CD4-positive, alpha-beta T cell treated with Interleukin-6 for 4 hours (primary cell): ENCODE measurements at places on chromosomes 7 and 10.

DNA sequence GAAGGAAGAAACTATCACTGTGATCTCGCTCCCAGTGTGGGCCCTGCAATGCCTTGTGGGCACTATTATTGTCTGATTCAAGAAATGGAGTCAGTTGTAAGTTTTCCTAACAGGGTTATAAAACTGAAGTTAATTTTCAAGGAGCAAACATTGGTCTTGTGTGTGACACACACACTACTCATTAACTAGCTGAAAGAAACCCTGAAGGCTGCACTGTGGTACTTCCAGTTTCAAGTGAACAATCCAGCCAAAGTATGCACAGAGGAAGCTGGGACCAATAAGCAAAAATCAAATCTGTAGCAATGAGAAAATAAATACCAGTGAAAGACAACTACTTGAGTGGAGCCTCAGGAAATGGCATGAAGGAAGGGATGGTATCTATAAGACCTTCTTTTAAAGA lies 506.6 kb upstream of the POT1 start:
- DNase-seq = no peak

DNA sequence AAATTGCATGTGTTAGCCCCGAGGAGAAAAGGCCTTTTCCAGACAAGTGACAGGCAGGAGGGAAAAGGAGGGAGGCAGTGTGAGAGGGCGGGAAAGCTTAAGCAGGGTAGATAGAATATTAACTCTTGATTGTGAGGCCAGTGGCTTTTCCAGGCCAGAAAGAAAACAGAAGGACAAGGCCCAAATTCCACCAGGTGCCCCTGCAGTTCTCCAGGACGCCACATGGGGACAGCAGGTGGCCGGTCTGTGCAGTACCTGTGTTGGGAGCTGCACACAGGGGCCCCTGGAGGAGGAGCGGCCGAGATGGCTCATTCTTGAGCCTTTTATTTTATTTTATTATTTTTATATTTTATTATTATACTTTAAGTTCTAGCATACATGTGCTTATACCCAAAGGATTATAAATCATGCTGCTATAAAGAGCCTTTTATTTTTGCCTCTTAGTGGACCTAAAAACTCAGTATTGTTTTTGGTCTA lies 141.3 kb upstream of the KLF14 start:
- peak; percentile 45 for DNase-seq

DNA sequence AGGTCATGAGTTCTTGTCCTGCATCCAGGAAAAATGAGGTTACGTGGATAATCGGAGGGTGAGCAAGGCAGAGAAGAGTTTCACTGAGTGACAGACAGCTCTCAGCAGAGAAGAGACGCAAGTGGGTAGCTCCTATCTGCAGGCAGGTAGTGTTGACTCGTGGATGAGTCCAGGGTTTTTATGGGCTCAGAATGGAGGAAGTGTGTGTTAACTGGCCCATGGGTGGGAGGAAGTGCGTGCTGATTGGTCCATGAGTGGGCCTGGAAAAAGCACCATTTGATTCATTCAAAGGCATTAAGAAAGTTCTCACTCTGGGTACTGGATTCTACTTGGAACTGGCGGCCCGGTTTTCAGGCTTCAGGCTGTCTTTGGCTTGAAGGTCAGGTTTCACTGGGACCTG lies 4.8 kb upstream of the DMTF1 start:
- DNase-seq = no peak

DNA sequence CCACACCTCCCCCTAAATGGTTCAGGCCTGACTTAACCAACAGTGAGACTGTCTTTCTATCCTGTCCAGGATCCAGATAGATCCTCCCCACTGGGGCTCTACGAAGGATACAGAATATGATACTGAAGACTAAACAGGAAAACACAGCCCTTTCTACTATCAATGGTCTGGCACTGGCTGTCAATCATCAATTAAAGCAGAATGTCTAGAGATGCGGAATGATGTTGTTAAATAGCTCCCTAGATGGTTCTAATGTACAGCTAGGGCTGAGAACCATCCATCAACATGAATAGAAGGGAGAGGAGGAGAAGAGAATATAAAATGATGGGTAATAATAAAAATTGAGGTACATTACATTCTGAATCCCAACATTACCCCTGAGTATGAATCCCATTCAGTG lies 314.3 kb upstream of the CELF2 start:
- no peak for DNase-seq

- DNase-seq = no peak
These were observed 30.6 kb upstream of the DLD start for GRCh38 chr7:107860279-107860961.

DNA sequence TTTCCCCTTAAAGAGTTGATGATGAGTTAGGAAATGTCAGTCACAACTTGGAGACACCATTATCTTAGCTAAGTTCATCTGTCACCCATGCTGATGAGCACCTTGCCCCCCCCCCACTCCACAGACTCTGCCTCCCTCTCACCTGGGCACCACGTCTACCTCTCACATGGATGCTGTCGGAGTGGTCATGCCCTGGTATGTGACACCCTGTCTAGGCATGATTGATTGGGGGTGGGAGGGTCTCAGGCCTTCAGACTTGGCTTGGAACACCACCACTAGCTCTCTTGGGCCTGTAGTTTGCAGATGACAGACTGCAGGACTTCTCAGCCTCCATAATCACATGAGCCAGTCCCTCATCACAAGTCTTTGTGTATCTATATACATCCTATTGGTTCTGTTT lies 78.0 kb downstream of the WDR37 start:
- no peak for DNase-seq

GRCh38 chr7:131045526-131045925 lies 282.1 kb upstream of the MKLN1 start:
- no peak for DNase-seq

- no peak for DNase-seq
These were observed 216.3 kb upstream of the NRP1 start for GRCh38 chr10:33550811-33551210.

DNA sequence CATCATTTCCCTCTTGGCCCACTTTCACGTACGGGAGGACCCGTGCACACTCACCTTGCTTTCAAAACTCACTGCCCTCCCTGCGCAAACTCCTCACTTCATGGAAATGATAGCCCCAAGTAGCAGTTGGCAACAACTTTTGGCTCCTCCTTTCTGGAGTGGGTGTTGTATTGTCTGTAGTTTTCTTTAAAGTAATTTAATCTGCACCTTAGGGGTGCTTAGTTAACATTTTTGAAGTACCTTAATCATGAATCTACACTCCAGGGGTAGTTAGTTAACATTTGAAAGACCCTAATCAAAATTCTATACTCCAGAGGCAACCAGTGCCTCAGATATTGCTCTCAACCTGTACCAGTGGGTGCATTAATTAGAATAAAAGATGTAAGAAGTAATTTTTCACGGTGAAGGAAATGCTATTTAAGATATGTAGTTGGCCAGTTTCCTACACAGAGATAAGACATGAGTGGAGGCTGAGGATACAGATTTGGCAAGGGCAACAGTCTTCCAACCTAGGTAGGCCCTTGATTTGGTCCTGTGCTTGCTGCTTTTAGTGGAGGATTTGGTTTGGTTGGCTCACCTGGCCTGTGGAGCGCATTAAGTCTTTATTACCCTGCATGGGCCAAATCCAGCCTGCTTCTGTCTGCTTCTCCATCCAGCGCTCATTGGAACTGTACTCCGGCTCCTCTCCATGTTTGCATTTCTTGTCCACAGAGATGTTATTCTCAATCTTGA lies 93.0 kb downstream of the EXOC4 start:
- DNase-seq = no peak

DNA sequence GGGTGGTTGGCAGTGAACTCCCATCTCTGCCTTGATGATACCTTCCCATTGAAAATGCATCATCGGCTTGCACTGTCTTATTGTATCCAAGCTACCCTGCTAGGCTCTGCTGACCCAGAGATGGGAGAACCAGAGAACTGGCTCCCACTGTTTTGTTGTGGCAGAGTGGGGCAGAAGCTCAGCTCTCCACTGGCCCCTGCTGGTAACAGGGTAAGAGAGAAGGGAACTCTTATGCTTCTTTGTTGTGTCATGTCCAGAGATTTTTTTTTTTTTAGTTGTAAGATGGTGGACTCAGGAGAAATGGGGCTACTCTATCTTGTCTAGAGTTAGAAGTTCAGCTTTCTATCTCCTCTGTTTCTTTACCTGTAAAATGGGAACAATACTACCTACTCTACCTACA lies 100.5 kb upstream of the SDK1 start:
- peak; percentile 13 for DNase-seq

GRCh38 chr7:91876391-91877133 lies 3.9 kb downstream of the MTERF1 start:
- no peak for DNase-seq
